ENCODE measurements at places on chromosomes 3 and 15.

DNA sequence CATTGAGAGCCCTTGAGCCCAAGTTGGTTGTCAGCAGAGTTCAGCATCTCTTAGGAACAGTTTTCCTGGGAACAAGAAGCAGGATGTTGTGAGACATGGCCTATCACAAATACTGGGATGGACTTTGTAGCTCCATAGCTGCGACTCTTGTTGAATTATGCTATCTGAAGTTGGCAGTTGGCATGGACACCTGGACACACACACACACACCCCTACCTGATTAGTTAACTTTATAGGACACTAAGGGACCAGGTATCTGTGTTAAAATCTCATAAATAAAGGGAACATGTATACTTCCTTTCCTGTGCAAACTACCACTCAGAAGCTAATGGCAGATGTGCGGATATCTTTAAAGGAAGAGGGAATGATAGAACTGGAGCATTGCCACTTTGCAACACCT, 10.2 kb upstream of the CHRNA7 start:
- DNase-seq = no peak

GRCh38 chr3:2458816-2459215, 360.1 kb downstream of the CNTN4 start:
- DNase-seq = no peak

DNA sequence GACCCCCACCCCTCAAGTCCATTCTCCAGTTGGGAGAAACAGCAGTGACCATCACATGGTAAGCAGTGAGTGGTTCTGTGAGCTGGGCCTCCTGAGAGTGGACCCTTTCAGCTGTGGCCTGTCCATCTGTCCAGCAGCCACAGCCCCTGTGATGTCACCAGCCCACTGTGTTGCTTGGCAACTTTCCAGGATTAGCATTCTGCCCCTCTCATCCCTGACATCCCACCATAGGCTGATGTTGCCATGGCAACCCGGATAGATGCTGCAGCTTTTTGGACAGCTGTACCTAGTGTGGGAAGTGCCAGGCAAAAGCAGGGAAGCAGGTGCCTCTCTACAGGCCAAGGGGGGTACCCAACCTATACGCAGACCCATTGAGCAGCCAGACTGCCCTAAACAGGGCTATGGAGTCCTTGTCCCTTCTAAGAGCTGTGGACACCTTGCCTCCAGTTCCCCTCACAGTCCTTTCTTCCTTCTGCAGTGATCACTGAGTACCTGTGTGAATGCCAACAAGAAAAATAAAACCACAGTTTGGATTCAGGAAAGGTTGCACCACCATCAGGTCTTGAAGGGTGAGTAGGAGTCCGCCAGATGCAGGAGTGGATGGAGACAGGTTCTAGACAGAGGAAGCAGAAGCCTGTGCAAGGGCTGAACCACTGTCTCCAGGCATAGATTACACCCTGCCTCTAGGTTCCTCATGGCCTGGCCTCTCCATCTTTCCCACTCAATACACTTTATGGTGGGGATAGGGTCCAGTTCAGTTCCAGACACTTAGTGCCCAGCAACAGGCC, at the start of gene DNAH1:
TSS of gene DNAH1 (plus strand) at position 343 of the 788 bp plus-strand sequence. CDS start 6,124 bp downstream, outside the sequence.
- no peak for DNase-seq

- DNase-seq = no peak
These were observed 36.7 kb upstream of the ZBTB38 start for GRCh38 chr3:141331377-141332318.

- DNase-seq = no peak
These were observed 32.8 kb upstream of the FAM107A start for GRCh38 chr3:58609990-58610389.

- DNase-seq = no peak
These were observed 39.3 kb downstream of the OSTN start for GRCh38 chr3:191238321-191238817.

- DNase-seq = no peak
These were observed 204.7 kb upstream of the MCTP2 start for GRCh38 chr15:94026458-94027304.

- DNase-seq = no peak
These were observed 20.7 kb upstream of the TIMP4 start for GRCh38 chr3:12179441-12179840.

DNA sequence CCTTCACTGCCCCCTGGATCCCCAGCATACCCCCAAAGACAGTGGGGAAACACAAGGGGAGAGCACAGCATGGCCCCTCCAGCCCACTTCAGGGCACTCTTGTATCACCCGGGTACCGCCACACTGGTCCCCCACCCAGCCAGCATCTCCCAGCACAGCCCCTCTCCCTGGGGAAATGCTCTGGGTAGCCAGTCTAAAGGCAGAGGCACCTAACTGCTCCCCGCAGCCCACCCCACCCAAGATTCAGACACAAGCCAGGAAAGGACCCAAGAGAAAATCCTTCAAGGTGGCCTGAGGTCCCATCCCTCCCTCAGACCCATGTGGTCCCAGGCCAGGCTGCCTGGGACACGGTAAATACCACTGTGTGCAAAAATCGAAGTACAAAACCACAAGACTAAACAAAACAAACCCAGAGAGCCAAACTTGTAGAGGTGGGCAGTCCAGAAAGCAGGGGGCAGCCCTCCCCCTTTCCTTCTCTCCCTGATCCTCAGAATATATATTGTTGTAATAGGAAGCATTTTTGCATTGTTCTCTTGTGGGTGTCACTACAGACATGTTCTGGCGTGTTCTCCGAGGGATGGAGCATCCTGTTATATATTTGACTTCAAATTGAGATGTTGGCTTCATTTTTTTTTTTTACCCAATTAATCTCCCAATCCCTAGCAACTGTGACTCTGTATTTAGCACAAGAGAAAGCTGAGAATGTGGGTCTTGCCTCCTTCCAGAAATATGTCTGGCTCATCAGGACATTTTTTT, 51.7 kb downstream of the GRIP2 start:
- DNase-seq = no peak

DNA sequence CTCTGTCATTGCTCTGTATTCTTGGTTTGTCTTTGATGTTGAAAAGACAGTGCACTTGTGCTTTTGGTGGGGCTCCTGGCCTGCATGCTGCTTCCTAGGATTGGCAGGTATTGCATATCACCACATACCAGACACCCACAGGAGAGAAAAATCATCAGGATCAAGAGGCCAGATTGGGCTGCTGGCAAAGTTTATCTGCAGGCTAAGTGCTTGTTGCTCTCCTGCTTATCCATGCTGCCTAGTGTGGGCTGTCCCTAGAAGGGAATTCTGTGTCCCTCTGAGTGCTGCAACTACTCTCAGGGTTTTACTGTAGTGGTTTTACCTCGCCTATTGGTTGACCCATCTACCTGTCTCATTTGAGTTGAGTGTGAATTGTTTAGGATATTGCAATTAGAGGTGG, 833 bp upstream of the SLC22A13 start:
- DNase-seq = no peak

GRCh38 chr3:37114251-37115145, 59.9 kb downstream of the LRRFIP2 start:
- DNase-seq = no peak

- no peak for DNase-seq
These were observed 703 bp downstream of the PEAK1 start for GRCh38 chr15:77418966-77419835.

- no peak for DNase-seq
These were observed 83.3 kb downstream of the SEC22A start for GRCh38 chr3:123285066-123285465.

DNA sequence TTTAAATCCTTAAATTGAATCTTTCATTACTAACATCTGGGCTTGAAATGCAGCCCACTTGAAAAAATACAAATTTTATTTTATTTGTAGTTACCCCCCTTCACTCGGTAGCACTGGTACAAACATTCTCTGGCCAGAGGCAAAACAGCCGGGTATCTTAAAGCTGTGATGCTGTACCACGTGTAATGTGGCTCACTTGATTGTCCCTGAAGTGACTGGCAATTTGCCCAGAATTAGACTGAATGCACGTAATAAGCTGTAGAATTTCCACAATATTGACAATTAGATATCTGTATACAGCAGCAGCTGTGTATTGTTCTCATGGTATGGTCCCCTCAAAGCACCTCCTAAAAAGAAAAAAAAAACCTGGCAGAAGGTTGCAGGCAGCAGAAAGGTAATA, 192.8 kb upstream of the TBC1D5 start:
- DNase-seq = no peak

DNA sequence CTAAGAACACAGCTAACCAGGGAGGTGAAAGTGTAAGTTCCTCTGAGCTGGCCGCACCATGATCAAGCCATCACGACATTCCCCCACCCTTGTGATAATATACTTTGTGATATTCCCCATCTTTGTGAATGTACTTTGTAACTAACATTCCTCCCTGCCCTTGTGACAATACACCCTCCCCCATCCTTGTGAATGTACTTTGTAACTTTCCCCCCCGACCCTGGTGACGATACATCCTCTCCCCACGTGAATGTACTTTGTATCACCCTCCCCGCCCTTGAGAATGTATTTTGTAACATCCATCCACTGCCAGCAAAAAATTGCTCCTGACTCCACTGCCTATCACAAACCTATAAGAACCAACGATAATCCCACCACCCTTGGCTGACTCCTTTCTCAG, 20.2 kb upstream of the OR5H6 start:
- DNase-seq = no peak

GRCh38 chr15:40280260-40281056, 2.4 kb downstream of the ANKRD63 start:
- DNase-seq = no peak

DNA sequence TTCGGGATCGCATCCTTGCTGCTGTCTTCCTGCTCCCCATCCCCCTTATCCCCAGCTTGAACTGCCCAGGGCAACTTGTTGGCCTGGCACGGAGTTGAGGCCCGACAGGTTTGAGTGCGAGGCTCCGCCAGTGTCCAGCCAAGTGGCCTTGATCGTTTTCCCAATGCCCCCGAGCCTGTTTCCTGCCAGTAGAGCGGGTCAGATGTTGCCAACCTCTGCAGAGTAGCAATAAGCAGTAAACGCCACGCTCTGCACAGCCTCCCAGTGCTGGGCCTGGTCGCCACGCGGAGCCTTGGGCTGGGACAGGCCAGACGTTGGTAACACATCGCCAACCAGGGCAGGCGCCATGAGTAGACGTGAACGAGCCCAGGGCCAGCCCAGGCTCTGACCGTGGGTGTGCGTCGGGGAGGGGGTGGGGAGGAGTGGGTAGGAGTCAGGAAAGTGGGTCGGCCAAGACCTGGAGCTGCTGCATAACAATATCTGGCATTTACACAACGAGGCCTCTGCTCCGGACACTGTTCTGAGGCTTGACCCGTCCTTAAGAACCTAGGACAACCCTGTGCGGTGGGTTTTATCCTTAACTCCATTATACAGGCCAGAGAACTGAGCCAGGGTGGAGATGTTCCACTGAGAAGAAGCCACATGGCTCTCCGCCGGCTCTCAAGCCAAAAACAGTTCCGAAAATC, 444 bp upstream of the ABHD14A start:
- DNase-seq = no peak

GRCh38 chr3:128997486-128998133, 3.5 kb upstream of the EFCC1 start:
- no peak for DNase-seq

DNA sequence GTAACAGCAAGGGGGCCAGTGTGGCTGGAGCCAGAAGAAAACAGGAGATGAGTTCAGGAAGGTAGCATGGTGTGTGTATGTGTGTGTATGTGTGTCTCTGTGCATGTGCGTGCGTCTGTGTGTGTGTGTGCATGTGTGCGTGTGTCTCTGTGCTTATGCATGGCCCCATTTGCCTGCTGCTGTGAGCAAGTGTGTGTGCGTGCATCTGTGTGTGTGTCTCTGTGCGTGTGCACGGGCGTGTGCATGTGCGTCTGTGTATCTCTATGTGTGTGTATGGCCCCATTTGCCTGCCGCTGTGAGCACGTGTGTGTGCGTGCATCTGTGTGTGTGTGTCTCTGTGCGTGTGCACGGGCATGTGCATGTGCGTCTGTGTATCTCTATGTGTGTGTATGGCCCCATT, 7.1 kb upstream of the EEFSEC start:
- DNase-seq = no peak

DNA sequence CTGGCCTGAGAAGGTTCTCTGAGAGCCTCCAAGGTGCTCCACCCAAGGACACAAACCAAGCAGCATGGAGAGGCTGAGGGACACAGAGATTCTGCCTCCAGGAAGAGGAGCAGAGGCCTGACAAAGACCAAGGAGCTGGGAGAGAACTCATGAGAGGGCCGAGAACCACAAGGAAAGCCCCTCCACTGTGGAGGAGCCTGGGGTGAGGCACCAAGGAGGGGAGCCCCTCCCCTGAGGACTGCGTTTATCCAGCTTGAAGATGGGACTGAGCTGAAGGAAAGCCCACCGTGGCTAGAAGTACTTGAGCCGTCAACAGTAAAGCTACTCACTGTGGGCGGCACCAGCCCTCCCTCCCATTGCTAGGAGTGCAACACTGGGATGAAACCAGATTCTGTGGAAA, 63.1 kb upstream of the MEF2A start:
- DNase-seq = no peak

- DNase-seq = no peak
These were observed 30.3 kb downstream of the TPM1 start for GRCh38 chr15:63072809-63073277.

DNA sequence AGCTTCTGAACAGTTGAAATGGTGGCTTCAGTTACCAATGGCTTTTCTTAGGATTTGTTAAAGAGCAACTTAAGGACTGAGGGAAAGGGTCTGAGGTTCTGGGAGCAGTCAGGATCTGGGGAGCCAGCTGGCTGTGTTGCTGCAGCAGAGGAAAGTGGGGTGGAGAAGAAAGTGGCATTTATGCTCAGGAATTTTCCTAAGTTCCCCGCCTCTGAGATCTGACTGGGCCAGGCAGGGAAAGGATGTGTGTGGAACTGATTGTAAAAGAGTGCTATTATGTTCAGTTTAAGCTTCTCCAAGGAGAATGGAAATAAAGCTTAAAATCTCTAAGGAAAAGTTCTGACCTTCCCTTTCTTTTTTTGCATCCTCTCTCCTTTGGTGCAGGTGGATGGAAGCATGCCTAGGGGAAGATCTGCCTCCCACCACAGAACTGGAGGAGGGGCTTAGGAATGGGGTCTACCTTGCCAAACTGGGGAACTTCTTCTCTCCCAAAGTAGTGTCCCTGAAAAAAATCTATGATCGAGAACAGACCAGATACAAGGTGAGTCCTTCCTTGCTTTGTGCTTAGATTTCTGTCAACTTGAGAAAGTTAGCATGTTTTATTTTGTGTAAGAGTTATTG, 37.8 kb downstream of the IQGAP1 start:
- no peak for DNase-seq

GRCh38 chr3:157033001-157033400, 126.9 kb downstream of the CCNL1 start:
- DNase-seq = no peak

- no peak for DNase-seq
These were observed 15.7 kb upstream of the VEPH1 start for GRCh38 chr3:157518881-157519280.

- DNase-seq = no peak
These were observed 63.4 kb upstream of the FAM174B start for GRCh38 chr15:92719021-92719420.

All from NCI-H187 (cell line).